ENCODE measurements at places on chromosomes 16 and 17.

GRCh38 chr17:74605361-74605760, 13.3 kb upstream of the CD300LD start:
- DNase-seq = no peak

DNA sequence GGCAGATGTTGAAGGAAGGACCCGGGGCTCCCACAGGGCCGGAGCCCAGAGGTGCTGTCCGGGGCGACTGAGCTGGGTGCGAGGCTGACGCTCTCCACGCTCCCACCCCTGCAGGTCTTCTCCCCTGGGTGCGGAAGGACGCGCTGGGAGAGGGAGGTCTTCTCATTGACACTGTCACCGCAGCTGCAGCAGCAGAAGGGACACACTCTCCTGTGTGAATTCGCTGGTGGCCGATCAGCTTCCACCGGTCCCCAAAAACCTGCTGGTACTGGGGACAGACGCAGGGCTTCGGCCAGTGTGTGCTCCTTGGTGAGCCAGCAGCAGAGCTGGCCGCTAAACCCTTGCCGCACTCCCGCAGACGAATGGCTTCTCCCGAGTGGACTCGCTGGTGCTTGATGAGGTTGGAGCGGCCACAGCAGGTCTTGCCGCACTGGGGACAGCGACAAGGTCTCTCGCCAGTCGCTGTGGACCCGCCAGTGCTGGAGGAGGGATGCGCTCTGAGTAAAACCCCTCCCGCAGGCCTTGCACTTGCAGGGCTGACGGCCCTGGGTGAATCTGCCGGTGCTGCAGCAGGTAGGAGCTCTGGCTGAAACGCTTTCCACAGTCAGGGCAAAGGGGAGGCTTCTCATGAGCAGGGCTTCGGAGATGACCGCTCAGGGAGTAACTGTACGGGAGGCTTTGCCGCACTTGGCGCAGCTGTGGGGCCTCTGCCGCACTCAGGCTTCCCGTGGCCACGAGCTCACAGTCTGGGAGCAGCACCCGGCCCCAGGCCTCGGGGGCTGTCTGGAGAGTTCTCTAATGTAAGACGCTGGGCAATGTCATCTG, 6.2 kb downstream of the ZNF843 start:
- no peak for DNase-seq

DNA sequence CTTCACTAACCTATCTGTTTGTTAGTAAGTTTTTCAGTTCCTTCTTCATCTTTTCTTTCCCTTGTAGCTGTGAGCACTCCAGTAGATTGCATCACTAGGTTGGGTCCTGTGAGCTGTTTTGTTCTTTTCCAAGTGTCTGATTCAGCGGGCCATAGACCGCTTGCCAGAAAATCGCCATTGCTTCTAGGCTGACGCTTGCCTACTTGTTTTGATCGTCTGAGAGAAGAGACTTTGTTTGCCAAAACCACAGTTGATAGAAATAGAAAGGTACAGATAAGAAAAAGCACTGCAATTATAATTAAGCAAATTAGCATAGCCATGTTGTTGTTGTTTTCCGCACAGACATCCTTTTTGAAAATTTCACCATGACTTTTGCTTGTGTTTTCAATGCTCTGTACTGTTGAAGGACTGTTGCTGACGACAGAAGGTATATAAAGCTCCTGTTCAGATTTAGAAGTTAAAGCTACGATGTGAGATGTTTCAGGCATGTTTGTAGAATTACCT, 3.1 kb downstream of the EVI2A start:
- no peak for DNase-seq

DNA sequence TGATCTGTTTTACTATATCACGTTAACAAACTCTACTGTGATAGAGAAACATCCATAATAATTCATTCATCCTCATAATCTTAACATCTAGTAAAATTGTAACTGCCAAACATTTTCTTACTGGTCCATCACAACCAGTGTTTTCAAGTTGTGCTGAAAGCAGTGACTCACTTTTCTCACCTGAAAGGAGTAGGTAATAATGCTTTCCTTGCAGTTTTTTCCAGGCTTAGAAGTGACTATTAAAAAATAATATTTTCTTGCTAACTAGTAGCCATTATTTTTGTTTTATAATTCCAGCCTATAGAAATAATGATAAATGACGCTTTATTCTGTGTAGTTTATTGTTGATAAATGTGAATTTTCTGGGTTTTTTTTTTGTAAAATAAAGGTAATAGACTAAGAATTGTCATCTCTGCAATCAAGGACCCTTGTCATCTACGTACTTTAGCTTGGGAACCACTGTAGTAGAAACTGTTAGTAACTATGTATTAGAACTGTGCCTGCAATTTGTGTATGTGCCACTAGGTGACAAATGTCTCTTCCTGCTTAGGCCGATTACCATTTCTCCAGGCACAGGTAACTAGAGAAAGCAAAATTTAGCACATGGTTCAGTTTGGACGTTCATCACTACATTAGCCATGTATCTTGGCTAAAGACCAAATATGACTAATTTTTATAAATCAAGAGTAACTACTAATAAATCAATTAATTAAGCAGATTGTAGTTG, 409.4 kb upstream of the ERCC4 start:
- DNase-seq = no peak

DNA sequence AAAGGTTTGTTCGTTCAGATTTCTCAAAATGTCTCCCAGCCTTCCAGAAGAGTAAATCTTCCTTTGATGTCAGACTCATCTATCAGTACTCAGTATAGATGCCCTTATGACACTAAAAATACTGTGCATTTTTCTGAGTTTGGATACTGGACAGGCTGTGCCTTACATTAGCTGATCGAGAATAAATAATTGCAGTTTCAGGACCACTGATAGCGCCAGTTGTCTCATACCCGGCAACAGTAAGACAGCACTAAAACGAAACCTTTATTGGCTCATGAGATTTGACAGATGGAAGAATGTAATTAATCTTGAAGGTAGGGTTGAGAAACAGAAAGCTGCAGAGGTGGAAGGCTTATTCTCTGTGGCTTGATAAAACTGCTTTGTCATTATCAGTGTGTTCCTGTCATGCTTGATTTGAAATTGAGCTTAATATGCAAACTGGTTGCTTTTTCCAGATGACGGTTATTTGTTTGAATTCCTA, 1.2 kb downstream of the ATP6V0A1 start:
- no peak for DNase-seq

GRCh38 chr16:27447301-27447700, 45.3 kb downstream of the IL21R start:
- DNase-seq = no peak

GRCh38 chr16:58332997-58333700, 38.3 kb upstream of the PRSS54 start:
- no peak for DNase-seq

DNA sequence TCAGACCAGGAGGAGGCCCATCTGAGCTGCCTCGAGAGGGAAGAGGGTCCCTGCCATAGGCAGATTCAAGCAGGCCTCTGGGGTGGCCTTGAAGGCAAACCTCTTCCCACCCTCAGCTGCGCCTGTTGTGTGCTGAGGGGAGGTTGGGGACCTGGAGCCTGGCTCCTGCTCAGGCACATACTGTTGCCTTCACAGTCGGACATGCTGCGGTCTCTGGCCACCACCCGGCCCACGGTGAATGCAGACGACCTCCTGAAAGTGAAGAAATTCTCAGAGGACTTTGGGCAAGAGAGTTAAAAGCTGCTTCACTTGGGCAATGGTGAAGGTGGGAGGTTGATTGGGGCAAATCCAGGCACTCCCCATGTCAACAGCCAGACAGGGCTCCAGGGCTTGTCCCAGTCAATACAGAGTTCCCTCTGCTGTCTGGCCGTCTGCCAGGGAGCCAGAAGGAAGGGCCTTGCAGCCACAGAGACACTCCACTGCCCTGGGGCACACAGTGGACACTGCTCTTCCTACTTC, 6.3 kb downstream of the PDF start:
- DNase-seq = no peak

GRCh38 chr17:46061435-46061834, 62.4 kb downstream of the STH start:
- DNase-seq = no peak

DNA sequence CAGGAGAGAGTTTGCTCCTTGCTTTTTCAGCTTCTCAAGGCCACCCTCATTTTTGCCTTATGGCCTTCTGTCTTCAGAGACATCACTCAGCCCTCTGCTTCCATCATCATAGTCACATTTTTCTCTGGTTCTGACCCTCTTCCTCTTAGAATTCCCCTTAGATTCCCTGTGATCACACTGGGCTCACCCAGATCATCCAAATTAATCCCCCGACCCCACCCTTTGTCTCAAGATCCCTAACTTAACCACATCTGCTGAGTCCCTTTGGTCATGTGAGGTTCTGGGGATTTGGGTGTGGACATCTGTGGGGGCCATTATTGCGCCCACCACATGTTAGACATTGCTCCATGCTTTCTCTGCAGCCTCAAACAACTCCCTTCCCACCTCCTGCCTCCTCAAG, 323.4 kb downstream of the CPPED1 start:
- no peak for DNase-seq

- no peak for DNase-seq
These were observed 393 bp downstream of the RNF166 start for GRCh38 chr16:88705801-88706228.

DNA sequence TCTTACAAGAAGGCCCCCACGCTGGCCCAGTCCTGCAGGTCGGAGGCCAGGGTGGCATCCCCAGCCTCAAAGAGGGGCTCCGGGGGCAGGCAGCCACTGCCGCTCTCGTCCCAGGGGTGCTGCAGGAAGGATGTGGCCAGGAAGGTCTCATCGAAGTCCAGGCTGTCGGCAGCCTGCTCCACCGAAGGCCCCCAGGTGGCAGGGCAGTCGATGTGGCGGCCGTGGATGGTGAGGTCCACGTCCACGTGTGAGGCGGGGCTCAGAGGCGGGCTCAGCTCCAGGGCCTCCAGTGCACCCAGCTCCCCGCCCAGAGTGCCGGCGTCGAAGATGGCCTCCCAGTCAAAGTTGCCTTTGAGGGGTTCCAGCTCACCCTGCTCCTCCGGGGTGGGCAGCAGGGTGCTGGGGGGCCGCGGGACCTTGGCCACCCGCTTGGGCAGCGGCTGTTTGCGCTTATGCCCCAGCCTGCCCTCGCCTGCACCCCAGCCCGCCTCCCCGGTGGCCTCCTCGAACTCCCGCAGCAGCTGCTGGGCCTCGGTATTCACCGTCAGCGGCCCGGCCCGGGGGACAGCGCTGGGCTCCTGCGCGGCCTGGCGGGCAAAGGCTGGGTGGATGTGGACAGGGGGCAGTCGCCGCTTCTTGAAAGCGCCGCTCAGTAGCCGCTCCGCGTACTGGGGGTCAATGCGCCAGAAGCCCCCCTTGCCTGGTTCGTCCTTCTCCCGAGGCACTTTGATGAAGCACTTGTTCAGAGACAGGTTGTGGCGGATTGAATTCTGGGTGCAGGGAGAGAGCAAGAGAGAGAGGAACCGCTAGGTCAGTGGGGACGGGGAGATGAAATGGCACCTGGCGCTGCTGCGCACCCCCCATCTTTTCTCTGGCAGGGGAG, 3.5 kb downstream of the FOXJ1 start:
- no peak for DNase-seq

DNA sequence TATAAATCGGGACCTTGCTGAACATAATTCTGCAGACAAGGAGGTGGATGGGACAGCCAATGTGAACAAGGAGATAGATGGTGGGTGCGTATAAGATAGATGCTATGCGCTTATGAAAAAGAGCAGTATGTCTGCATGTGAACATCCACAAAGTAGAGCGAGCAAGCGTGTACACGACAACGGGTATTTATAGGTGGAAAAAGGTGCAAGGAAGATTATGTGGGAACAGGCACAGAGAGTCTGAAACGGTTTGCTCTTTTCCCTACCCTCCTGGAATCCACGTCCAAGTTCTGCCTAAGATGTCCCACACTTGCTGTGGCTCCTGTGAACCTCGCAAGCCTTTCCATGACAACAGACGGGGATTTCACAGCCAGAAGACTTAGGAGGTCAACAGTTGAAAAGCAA, 43.0 kb downstream of the SNX11 start:
- DNase-seq = no peak

DNA sequence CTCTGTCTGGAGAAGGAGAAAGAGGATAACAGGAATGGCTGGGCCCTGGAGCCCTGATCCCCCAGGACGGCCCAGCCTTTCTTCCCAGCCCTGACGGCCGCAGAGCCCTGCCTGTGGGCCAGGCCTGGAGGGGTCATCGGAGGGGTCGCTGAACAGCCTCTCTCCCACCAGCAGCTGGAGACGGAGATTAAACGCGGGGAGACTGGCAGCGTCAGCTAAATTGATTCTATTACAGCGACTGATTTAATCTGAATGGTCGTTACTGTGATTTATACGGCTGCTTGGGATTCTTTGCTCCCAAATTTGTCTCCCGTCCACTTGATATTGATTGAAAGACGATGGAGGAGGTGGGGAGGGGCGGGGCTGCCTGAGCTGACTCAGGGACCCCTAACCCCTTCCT, 7.1 kb upstream of the CDH15 start:
- DNase-seq = no peak

- DNase-seq = no peak
These were observed 38.5 kb downstream of the PGS1 start for GRCh38 chr17:78416791-78417530.

- no peak for DNase-seq
These were observed 166.7 kb downstream of the XYLT1 start for GRCh38 chr16:17304106-17304490.

DNA sequence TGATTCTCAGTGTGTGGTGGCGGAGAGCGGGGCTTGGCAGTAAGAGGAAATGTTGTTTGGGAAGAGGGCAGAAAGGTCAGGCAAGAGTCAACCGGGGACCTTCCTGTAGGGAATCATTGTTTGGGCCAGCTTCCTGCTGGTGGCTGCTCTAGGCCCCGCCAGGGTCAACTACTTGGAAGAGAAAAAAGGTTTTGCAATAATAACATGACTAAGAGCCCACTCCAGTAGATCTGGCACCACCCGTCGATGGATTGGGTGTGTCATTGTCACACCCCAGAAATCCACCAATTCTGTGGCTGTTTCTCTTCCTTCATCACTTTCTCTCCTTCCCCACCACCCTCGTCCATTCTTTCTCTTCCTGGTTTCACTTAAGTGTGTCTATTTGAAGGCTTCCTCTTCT, 4.2 kb upstream of the KRT24 start:
- no peak for DNase-seq

- DNase-seq = no peak
These were observed 27.6 kb upstream of the ST6GALNAC2 start for GRCh38 chr17:76612977-76613851.

DNA sequence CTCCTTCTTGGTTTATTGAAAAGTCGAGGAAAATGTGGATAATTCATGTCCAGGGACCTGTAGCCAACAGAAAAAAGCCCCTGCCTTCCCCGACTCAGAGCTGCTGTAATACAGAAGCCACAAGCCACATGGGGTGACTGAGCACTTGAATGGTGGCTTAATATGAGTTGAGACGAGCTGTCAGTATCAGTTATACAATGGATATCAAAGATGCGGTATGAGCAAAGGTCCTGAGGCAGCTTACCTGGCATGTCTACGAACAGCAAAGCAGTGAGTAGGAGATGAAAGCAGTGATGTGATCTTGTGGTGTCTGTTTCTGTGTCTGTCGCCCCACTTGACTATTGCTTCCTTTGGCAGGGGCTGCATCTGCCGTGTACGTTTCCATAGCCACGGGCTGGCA, 12.2 kb upstream of the RMI2 start:
- DNase-seq = no peak

DNA sequence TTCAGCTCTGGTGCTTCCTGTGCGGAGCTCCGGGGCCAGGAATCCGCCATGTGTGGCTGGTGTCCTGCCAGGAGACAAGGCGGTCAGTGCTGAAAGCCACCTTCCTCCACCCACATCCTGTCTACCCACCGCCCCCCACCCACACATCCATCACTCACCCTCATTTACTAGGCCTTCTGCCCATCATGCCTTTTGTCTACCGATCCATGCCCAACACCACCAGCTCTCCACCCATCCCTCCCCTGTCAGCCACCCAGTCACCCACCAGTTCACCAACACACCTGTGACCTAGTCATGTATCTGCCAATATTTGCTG, 241.4 kb downstream of the KATNIP start:
- DNase-seq = no peak

GRCh38 chr16:49019081-49019633, 262.5 kb downstream of the CBLN1 start:
- DNase-seq = no peak

All from smooth muscle cell of the brain vasculature (primary cell).